Melanocyte of skin (primary cell): ENCODE measurements at places on chromosomes 4 and X. TPM values are rescaled to one million over a fixed set of nuclear protein-coding genes. Genes with fewer than 3 reads are reported as not detected.

TECRL gene
- total RNA-seq: not detected in 2 replicates

NDST3 gene
- total RNA-seq: under 0.01 TPM in 1 of 2 replicates, not detected in the other

CSN1S1 gene
- not detected in 2 replicates for total RNA-seq

MID1 gene
- 52.6 and 79.6 TPM in 2 replicates for total RNA-seq

FGF2 gene
- total RNA-seq: 2.1 and 3.3 TPM in 2 replicates

SLC38A5 gene
- total RNA-seq: 0.34 and 1.8 TPM in 2 replicates

CCDC160 gene
- 0.33 TPM in 1 of 2 replicates, not detected in the other for total RNA-seq

GPR173 gene
- total RNA-seq: 1.00 and 2.3 TPM in 2 replicates

CYLC1 gene
- not detected in 2 replicates for total RNA-seq

MAGEA1 gene
- not detected in 2 replicates for total RNA-seq

SPATA4 gene
- total RNA-seq: not detected in 2 replicates

RAI2 gene
- not detected in 2 replicates for total RNA-seq

NUDT6 gene
- total RNA-seq: 7.9 and 16.4 TPM in 2 replicates

SMR3B gene
- not detected in 2 replicates for total RNA-seq
